ENCODE measurements at places on chromosomes 3 and 15.

DNA sequence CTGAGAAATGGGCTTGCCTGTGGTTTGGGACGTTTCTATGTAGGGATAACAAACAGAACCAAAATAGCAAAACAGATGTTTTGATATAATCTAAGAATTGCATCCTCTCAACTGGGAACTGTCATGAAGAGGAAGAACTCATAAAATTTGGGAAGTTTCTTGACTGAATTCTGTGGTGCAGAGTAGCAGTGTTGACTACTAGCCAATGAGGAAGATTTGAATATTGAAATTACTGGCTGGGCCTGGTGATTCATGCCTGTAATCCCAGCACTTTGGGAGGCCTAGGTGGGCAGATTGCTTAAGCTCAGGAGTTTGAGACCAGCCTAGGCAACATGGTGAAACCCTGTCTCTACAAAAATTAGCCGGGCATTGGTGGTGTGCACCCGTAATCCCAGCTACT, 42.2 kb downstream of the ZNF609 start:
- no peak for DNase-seq

- DNase-seq, result no peak
These were observed 12.1 kb downstream of the TBC1D2B start for GRCh38 chr15:78065284-78065872.

GRCh38 chr3:43748179-43748578, 57.4 kb downstream of the ABHD5 start:
- DNase-seq, result no peak

DNA sequence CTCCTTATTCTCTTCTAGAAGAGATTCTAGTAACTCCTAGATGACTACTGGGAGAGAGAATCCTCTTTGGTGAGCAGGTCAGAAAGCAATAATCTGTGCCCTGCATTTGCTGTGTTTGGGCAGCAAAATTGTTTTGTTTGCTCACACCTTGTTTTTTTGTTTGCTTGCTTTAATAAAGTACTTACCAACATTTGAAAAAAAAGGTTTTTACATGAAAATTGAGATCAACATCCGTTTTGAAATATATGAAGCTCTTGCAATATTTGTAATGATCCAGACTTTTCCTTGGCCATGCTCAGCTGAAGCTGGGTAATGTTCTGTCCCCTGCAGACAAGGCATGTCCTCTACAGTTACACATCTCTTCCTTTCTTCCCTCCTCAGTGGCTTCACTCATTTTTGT, 62.2 kb downstream of the DIPK2A start:
- DNase-seq, result no peak

GRCh38 chr3:108448593-108448992, 61.8 kb downstream of the MYH15 start:
- no peak for DNase-seq

DNA sequence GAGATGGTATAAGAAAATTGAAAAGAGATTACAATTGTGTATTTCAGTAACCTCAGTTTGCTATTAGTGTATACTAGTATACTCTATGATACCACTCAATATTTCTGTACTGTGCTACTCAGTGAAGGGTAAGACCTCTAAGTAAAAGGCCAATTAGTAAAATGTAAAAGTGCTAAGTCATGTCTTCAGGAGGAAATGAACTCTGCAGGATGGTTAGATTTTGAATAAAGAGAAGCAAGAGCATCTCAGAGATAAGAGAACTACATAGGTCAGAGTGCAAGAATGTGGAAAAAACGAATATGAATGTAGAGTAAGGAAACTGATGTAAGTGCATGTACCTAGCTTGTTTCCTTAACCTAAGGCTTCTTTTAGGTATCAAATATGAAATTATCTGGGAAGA, 796.6 kb upstream of the GBE1 start:
- DNase-seq, result no peak

- DNase-seq, result no peak
These were observed 204.1 kb upstream of the ZBTB20 start for GRCh38 chr3:115351193-115351592.

- DNase-seq, result no peak
These were observed 89.6 kb downstream of the TBL1XR1 start for GRCh38 chr3:177107461-177108239.

DNA sequence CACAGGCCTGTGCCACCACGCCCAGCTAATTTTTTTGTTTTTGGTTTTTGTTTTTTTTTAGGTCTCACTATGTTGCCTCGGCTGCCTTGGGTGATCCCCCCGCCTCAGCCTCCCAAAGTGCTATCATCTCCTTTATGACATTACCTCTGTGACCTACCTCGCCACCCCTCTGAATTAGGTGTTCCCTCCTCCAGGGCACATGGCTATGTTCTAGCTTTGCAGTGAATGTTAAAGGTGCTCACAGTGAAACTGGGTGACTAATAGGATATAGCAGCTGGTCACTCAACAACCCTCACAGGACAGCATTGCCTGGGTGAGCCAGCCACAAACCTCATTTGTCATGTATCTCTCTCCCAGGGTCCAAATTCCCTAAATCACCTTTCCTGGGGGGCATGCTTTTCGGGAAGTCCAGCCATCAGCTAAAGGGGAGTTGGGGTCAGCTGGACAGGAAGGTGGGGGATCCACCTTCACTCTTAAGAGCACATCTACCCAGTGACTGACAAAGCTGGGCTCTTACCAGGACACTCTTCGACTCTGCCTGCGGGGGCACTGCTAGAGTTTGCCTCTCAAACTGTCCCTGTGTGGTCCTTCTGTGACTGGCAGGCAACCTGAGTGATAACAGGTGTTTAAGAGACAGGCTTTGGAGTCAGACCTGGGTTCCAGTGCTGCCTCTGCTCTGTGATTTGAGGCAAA, 1.6 kb upstream of the TTLL3 start:
- DNase-seq, result no peak

- DNase-seq, result no peak
These were observed 39.6 kb downstream of the ALCAM start for GRCh38 chr3:105406268-105406667.

DNA sequence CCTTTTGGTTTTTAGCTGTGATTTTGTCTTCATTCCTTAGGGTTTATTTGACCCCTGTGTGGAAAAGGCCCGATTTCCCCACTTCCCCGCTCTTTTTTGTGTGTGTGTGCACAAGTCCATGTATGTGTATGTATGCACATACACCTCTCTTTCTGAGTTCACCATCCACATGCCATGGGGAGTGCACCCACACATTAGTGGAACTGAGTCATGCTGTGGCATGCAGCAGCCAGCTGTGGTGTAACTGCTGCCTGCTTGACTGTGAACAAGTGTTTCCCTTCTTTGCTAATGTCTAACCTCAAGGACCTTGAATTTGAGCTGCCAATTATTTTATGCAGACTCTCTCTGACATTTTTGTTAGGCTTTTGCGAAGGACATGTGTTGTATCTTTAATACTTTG, 434.9 kb upstream of the TPM1 start:
- no peak for DNase-seq

DNA sequence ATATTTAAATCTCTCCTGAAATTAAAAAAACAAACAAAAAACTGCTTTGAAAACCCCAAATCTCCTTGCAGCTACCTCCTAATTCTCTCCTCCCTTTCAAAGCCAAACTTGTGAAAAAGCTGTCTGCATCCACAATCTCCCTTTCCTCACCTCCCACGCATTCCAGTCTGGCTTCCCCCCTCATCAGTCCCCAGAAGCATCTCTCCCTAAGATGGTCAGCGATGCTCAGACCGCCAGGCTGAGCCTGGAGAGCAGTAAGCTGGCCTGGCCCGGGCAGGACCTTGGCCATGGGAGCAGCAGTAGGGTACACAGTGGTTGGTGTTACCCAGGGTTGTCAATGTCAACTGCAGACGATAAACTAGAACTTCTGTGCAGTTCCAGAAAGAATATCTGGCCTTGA, 32.9 kb upstream of the BLM start:
- DNase-seq, result no peak

DNA sequence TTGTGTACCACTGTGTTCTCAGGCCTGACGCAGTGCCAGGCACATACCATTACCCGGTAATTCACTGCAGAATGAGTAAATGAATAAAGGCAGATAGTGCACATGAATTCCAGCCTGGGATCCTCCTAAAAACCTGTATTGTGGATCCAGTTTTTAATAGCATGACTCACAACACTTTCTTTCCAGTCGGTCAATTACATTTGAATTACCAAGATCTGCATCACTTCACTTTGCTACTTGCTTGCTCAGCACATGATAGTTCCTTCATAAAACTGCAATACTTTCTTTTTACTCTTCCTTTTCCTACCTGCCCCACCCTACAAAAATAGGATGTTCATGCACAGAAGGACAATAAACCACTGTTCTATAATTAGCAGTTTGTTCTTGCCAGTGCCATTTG, 553.8 kb downstream of the MAGI1 start:
- no peak for DNase-seq

DNA sequence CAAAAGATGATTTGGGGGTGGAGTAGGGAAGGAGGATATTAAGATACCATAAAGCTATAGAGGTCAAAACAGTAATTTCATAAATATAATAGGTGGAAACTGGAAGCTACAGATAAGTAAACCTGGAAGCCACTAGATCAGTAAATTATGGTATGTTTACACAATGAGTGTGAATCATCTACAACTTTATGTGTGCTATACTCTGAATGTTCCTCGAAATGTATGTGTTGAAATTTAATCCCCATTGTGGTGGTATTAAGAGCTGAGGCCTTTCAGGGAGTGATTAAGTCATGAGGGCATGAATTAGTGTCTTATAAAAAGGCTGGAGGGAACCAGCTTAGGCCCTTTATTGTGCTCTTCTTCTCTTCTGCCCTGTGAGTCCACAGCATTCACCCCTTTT, 25.2 kb downstream of the EOMES start:
- DNase-seq, result no peak

DNA sequence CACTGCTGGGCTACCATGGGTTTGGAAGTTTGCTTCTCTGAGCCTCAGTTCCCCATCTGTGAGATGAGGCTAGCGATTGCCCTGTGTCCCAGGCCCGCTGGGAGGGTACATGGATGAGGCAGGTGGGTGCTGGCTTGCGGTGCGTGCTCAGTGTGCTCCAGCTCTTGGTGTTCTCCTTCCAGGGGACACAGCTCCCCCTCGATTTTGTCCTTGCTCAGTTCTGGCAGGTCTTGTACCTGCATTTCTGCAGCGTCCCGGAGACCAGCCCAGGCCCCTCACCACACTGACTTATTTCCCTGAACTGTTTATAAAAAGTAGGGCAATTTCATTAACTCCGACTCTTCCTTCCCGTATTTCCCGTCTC, 95.4 kb downstream of the TBC1D2B start:
- DNase-seq, result no peak

DNA sequence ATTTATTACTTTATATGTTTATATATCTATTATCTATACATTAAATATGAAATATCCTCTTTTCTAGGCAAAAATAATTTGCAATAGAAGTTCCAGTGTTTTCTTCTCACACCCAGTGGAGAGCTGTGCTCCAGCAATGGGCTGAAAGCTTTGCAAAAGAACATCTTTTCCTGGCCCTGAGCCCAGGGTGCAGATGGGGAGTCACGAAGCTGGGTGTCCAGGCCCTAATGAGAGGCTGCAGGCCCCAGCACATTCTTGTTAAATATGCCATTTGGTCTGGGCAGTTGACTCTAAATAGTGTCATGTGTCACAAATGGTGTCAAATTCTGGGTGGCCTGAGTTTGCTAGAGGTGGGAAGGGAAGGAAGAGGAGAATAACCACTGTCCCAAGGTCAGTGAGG, 5.7 kb downstream of the NTRK3 start:
- DNase-seq, result no peak

GRCh38 chr3:36095238-36095637, 285.1 kb upstream of the STAC start:
- DNase-seq, result no peak

DNA sequence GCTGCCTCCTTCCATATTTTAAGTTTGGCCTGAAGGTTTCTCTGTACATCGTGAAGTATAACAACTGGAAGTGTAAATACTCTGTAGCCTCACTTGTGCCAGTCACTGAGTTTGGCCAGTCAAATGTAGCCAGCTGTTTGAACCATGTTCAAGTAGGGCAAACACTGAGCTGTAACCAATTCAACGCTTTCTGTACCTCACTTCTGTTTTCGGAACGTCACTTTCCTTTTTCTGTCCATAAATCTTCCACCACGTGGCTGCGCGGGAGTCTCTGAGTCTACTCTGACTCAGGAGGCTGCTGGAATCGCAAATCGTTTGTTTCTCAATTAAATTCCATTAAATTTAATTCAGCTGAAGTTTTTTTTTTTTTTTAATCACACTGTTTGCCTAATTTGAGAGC, 88.8 kb upstream of the RARB start:
- DNase-seq, result no peak

- DNase-seq, result no peak
These were observed 448 bp downstream of the SLC12A8 start for GRCh38 chr3:125212091-125212508.

GRCh38 chr15:27899583-27900285, 199.4 kb downstream of the OCA2 start:
- no peak for DNase-seq

GRCh38 chr15:66730168-66731021, 28.4 kb downstream of the SMAD6 start:
- no peak for DNase-seq

GRCh38 chr15:77598644-77599043, 34.1 kb downstream of the LINGO1 start:
- no peak for DNase-seq

DNA sequence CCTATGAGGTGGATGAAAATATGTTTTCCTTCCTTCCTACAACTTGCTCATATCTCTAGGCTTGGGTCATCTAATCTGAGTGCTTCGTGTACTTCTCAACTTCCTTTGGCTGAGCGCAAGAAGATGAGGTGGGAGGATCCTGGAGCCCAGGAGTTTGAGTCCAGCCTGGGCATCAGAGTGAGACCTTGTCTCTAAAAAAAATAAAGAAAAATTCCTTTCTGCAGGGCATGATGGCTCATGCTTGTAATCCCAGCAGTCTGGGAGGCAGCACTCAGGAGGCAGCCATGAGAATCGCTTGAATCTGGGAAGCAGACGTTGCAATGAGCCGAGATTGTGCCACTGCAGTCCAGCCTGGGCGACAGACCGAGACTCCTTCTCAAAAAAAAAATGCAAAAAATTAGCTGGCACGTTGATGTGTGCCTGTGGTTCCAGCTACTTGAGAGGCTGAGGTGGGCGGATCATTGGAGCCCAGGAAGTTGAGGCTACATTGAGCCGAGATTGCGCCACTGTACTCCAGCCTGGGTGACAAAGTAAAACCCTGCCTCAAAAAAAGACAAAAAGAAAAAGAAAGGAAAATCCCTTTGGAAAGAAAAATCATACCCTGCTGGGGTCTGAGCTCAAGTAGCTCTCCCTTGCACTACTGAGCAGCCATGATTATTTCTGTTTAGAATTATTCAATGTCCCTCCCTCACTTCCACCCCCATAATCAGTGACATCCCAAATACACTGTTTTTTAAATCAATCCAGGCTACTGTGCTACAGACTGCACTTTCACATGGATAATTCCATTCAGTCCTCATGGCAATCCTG, 28.0 kb upstream of the RAB11A start:
- DNase-seq, result no peak

DNA sequence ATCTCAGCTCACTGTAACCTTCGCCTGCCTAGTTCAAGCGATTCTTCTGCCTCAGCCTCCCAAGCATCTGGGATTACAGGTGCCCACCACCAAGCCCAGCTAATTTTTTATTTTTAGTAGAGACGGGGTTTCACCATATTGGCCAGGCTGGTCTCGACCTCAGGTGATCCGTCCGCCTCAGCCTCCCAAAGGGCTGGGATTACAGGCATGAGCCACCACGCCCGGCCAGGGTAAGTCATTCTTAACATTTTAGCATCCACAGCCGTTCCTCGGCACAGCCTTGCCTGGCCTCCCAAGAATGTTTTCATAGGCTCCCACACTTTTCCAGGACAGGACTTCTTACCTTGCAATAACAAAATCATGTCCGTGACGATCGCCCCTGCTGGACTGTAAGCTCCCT, 8.7 kb upstream of the EPHB3 start:
- no peak for DNase-seq
